Left renal pelvis (tissue), 4 donors: ENCODE measurements at places on chromosomes 12 and 14. TPM values are rescaled to one million over a fixed set of nuclear protein-coding genes. Genes with fewer than 3 reads are reported as not detected.

BEGAIN gene
- 1.2 TPM for polyA plus RNA-seq

CACNA2D4 gene
- polyA plus RNA-seq, result 1.9 TPM

WNT5B gene
- polyA plus RNA-seq, result 6.6 TPM

CDH24 gene
- 17.9 TPM for polyA plus RNA-seq

SDR9C7 gene
- 0.27 TPM for polyA plus RNA-seq

MGP gene
- 76.5 TPM for polyA plus RNA-seq

TCL1A gene
- 2.5 TPM for polyA plus RNA-seq

KRT85 gene
- polyA plus RNA-seq, result not detected

FITM1 gene
- 0.82 TPM for polyA plus RNA-seq

CPNE6 gene
- not detected for polyA plus RNA-seq

GPR84 gene
- not detected for polyA plus RNA-seq

HOXC12 gene
- not detected for polyA plus RNA-seq

DNA sequence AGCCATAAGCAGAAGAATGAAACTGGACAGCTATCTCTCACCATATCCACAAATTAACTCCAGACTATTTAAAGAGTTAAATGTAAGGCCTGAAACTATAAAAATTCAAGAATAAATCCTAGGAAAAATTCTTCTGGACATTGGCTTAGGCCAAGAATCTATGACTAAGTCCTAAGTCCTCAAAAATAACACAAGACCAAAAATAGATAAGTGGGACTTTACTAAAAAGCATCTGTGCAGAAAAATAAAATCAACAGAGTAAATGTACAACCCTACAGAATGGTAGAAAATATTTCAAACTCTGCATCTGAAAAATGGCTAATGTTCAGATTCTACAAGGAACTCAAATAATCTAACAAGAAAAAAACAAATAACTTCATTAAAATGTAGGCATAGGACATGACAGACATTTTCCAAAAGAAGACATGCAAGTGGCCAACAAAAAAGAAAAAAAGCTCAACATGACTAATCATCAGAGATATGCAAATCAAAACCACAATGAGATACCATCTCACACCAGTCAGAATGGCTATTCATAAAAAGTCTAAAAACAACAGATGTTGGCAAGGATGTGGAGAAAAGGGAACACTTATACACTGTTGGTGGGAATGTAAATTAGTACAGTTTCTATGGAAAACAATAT is 61.0 kb upstream of the PPFIA2 start:
- DNase-seq, result no peak

- DNase-seq, result no peak
Observed at GRCh38 chr12:130281153-130281799, 56.4 kb upstream of the PIWIL1 start.

- no peak for DNase-seq
Observed at GRCh38 chr12:111758120-111758561, 8.6 kb upstream of the ALDH2 start.

DNA sequence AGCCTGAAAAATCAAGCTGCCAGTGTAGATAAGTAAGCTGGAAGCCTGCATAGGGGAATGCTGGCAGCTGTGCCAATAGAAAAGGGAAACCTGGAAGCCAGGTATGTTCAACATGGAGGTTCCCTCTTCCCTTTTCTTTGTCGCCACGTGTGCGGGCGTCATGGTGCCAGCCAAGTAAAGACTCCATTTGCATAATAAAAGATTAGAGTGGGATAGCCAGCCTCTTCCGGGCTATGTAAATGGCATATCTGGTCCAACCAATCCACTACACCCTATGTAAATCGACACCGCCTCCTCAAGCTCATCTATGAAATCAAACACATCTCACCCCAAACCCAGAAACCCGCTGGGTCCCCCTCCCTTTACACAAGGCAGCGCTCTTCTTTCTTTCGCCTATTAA is 5.6 kb upstream of the ADGRD1 start:
- no peak for DNase-seq

DNA sequence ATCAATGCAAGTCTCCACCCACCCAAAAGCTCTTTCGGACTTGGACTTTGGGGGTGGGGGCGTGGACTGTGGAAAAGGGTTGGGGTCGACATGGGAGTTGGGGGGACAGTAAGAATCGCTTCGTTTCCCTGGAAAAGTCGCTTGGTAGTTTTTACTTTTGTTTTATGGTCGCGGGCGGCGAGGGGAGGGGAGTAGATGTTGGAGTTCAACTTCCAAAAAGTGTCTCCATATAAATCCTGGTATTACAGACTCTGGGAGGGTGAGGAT is 568 bp upstream of the BCL11B start:
- no peak for DNase-seq

- no peak for DNase-seq
Observed at GRCh38 chr12:22318108-22318737, 16.3 kb downstream of the ST8SIA1 start.

GRCh38 chr14:77799863-77800730 is at the start of gene ADCK1:
Gene ADCK1 (plus strand): TSS chr14:77800109. CDS start chr14:77818979, 18,870 bp downstream.
- peak; percentile 59 for DNase-seq

DNA sequence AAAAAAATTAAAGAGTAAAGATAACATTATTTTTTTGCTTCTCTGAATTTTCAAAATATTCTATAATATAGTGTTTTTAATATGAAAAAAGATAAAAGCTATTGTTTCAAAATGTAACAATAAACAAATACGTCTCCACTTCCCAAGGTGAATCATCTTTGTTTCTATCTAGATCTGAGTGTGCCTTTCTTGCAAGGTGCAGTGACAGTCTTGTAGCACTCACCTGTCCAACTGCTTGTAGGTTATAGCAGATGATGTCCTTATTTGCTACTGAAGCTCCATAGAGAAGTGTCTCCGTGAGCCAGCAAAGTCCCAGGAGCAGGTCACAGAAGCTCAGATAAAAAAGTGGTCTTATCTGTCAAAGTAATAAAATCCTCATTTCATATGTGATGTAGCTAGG is 21.4 kb downstream of the TMEM116 start:
- DNase-seq, result no peak

DNA sequence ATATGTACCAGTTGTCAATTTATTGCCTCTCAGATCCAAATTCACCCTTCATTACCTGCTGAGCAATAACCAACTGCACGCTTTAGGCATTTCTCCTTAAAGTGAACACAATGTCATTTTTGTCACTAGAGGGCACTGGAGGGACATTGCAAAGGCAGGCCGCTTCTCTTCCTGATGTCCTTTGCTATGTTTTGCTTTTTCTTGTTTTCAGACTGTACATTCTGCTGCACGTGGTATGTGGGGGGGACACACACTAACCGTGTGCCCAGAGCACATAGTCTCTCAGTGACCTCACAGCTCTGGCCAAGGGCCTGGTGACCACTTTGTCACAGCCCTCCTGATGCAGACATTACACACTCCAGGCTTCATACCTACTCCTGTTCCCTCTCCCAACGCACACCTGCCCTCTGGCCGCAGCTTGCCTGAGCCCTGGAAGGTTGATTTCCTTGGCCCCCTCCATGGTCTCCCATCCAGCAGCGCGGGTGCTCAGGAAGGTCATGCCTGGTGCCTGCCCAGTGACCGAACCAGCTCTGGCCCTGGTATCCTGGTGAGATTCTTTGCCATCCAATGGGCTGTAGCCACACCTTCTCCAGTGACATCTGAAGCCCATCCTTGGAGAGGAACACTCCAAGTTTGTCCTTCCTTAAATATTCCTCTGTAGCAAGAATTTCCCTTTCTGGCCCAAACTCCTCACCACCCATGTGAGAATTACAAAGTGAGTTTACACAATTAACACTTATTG is 39.9 kb downstream of the MYO1H start:
- DNase-seq, result no peak

DNA sequence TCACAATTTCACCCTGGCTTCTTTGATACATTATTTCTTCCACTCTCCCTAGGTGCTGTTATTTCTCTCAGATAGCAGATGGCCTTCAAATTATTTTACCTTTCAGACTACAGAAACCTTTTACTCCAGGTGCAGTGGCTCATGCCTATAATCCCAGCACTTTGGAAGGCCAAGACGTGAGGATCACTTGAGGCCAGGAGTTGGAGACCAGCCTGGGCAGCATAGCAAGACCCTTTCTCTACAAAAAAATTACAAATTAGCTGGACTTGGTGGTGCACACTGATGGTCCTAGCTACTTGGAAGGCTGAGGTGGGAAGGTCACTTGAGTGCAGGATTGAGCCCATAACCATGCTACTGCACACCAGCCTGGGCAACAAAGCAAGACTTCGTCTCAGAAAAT is 23.1 kb downstream of the SLC7A7 start:
- no peak for DNase-seq

DNA sequence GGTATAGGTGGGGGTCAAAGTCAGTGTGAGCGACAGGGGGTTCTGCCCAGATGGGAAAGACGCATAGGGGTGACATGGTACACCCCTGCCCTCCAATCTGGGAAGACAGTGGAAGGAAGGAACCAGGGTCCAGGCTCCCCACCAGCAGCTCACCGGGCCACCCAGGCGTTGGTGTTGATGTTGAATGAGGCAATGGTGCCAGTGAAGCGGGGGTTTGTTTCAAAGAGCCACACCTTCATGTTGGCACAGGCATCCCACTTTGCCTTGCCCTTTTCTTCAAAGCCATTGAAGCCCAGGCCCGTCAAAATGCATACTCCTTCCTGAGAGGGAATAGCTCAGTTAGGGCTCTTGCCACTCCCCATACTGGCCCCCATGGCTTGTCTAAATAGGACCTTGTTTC is 7.5 kb downstream of the EMG1 start:
- DNase-seq, result no peak

- DNase-seq, result no peak
Observed at GRCh38 chr12:78331181-78331580, 500.5 kb downstream of the NAV3 start.

- DNase-seq, result no peak
Observed at GRCh38 chr12:40829738-40830144, 137.5 kb downstream of the CNTN1 start.

- no peak for DNase-seq
Observed at GRCh38 chr12:122955156-122955555, 11.1 kb downstream of the ABCB9 start.

GRCh38 chr14:32329690-32330285 is 690 bp downstream of the AKAP6 start:
- DNase-seq, result no peak

- no peak for DNase-seq
Observed at GRCh38 chr14:50610465-50610864, 50.5 kb downstream of the ATL1 start.

- no peak for DNase-seq
Observed at GRCh38 chr12:126163984-126164383, 1098.7 kb downstream of the AACS start.

GRCh38 chr12:48388460-48388859 is 37.7 kb upstream of the ZNF641 start:
- DNase-seq, result no peak

DNA sequence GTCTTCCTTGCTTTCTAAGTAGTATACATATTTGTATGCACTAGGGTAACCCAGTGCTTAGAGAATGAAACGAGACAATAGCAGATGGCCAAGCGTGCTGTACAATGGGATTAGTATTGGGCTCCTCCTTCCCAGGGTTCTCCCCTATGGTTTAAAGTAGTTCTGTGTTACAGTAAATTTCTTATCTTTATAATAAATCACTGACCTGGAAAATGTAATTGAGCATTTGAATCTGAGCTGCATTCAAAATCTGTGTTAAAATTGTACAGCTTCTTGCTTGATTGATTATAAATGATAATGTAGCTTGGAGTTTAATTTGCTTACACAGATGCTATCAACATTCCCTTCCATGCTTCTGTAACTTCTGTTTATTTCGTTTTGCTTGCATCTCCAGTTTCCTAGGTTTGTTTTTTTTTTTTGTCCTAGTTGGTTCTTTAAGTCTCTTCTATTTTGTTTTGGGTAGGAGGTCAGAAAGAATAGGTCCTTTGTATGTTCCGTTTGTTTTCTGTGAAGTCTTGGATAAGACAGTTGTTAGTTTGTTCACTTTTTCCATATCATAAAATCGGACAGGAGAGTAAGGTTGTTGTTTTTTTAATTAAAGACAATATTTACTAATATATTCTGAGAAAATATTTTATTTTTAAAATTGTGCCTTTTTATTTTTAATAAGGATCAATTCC is 171.2 kb downstream of the ERC1 start:
- DNase-seq, result no peak

- no peak for DNase-seq
Observed at GRCh38 chr14:45145214-45145613, 9.5 kb downstream of the FANCM start.

- DNase-seq, result no peak
Observed at GRCh38 chr12:65208964-65209654, 39.7 kb downstream of the LEMD3 start.

GRCh38 chr12:127245437-127245836 is 1021.5 kb upstream of the TMEM132C start:
- DNase-seq, result no peak

- DNase-seq, result no peak
Observed at GRCh38 chr12:46292754-46293402, 24.0 kb upstream of the SLC38A1 start.

DNA sequence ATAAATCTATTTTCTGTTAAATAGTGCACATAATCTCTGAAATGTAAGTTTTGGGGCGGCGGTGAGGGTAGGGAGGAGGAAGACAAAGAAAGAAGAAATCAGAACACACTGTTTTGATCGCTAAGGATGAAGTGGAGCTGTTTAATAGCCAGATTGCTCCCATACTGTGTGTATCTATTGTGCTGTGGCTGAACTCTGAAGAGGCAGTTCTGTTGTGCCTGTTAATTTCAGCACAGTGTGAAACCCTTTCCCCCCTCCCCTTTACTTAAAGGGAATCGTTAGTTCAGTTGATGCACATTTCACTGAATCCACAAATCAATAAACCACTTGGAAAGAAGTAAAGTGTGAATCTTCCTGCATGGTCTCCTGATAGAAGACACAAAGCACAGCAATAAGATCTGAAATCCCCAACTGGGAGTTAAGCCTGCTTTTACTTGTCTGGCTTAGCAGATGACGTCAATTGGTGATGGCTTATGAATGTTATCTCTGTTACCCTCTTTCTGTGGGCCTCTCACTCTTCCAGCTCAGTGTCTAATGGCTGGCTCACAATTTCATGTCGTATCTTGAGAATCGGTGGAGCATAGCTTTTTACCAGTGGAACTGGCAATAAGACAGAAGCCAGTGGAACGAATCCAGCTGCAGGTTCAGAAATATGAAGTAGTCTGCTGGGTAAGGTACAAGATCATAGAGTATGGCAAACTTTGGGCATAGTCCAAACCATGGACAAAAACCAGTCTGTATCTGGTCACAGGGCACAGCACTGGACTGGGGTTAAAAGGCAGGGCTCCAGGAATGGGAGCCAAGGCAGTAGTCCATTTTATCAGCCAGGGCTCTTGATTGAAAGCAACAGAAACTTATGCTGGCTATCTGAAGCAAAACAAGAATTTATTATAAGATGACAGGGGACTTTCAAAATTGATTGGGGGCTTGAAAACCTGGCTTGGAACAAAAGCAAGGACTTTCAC is 413.5 kb upstream of the SEL1L start:
- no peak for DNase-seq

GRCh38 chr12:91817517-91817916 is 328.1 kb downstream of the BTG1 start:
- no peak for DNase-seq

GRCh38 chr14:70096866-70097265 is 91.9 kb downstream of the SLC8A3 start:
- no peak for DNase-seq

GRCh38 chr12:46948936-46949545 is 123.2 kb upstream of the SLC38A4 start:
- DNase-seq, result no peak

GRCh38 chr14:105842105-105842504 is 315.7 kb downstream of the TMEM121 start:
- no peak for DNase-seq
